ENCODE measurements at places on chromosomes 7 and 10. TPM values are rescaled to one million over a fixed set of nuclear protein-coding genes. Genes with fewer than 3 reads are reported as not detected.

Gene PRPS1L1
- not detected for total RNA-seq

Gene RBM20
- 1.1 TPM for total RNA-seq

Gene SMO
- total RNA-seq: 16.5 TPM

Gene CHCHD2
- 671 TPM for total RNA-seq

Gene ZNF488
- total RNA-seq: 15.0 TPM

Gene SYT15
- total RNA-seq: 2.8 TPM

Gene H2BK1
- total RNA-seq: not detected

Gene ELAPOR2
- total RNA-seq: 0.14 TPM

Gene LRRC18
- total RNA-seq: not detected

Gene SLC18A3
- total RNA-seq: not detected

Gene EBLN1
- total RNA-seq: 0.19 TPM

Gene PDGFA
- total RNA-seq: 35.6 TPM

Gene JCAD
- total RNA-seq: 9.6 TPM

Gene LLCFC1
- not detected for total RNA-seq

Gene AFAP1L2
- 23.6 TPM for total RNA-seq

Gene XPNPEP1
- 34.0 TPM for total RNA-seq

Gene CALML5
- not detected for total RNA-seq

Gene CNTNAP2
- total RNA-seq: 0.06 TPM

Gene FAM13C
- 0.28 TPM for total RNA-seq

Gene NUTM2E
- 0.39 TPM for total RNA-seq

Gene CALD1
- total RNA-seq: 68.6 TPM

Gene CACNA2D1
- 5.4 TPM for total RNA-seq

Gene PDE6C
- not detected for total RNA-seq

Gene ABCA13
- 0.01 TPM for total RNA-seq

Gene KCNMA1
- 75.8 TPM for total RNA-seq

Gene VENTX
- total RNA-seq: not detected

Gene RPEL1
- not detected for total RNA-seq

Gene ELFN1
- total RNA-seq: 0.49 TPM

Gene ZCCHC24
- total RNA-seq: 5.3 TPM

Gene PNLIP
- total RNA-seq: not detected

Gene NPS
- total RNA-seq: not detected

Gene NANOS1
- total RNA-seq: 2.8 TPM

Gene MACC1
- total RNA-seq: not detected

Gene MYL10
- total RNA-seq: not detected

Gene RAMP3
- not detected for total RNA-seq

Gene TUBB8
- 0.11 TPM for total RNA-seq

Gene SFMBT2
- total RNA-seq: 14.9 TPM

Gene MMP21
- 0.03 TPM for total RNA-seq

Gene LEP
- total RNA-seq: not detected

Gene ADIRF
- total RNA-seq: not detected

Gene RBAK
- total RNA-seq: 7.1 TPM

Gene CNOT4
- 11.0 TPM for total RNA-seq

Gene FGFR2
- 0.45 TPM for total RNA-seq

Gene IFIT5
- 11.4 TPM for total RNA-seq

Gene PPP1R9A
- total RNA-seq: 5.7 TPM

Gene EGFR
- 105 TPM for total RNA-seq

Gene CLDN3
- 1.8 TPM for total RNA-seq

Gene MYO3A
- total RNA-seq: not detected

All from A549 treated with DMSO at 1 μM for 4 hours (cell line).